Cerebellum (tissue), 4 donors: ENCODE measurements at places on chromosomes 3 and 15.
A peak's percentile ranks its signal among the peaks of the same experiment; 100 is the strongest.

GRCh38 chr3:12392101-12392878 lies 92.0 kb upstream of the TSEN2 start:
- DNase-seq: no peak

DNA sequence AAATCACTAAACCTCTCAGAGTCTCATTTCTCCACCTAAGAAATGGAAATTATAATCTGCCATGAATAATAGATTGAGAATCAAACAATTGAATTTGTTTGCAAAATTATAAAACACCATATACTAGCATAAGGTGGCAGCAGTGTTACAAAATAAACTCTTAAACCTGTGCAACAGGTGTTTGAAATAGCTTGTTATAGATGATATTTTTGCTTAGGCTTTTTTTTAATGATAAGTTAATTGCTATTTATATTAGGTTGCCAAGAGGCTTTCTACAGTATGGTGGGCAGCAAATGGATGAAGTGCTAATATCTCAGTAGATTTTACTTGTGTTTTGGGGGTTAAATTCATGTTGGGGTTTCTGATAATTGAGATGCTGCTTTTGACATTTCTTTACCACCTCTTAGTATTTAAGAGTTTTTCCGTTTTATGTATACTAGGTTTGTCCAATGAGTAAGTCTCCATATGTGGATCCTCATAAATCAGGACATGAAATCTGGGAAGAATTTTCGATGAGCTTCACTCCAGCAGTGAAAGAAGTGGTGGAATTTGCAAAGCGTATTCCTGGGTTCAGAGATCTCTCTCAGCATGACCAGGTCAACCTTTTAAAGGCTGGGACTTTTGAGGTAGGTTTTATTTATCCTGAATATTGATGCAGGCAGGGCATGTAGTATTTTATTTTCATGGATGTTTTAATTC lies 19.6 kb downstream of the NR1D2 start:
- DNase-seq: no peak

GRCh38 chr15:83170474-83171165 lies 37.0 kb downstream of the HDGFL3 start:
- DNase-seq: no peak

- DNase-seq: no peak
Observed at GRCh38 chr3:175601521-175601920, 742.4 kb downstream of the NAALADL2 start.

GRCh38 chr15:65819563-65819960 lies 27.5 kb upstream of the DENND4A start:
- DNase-seq: no peak

DNA sequence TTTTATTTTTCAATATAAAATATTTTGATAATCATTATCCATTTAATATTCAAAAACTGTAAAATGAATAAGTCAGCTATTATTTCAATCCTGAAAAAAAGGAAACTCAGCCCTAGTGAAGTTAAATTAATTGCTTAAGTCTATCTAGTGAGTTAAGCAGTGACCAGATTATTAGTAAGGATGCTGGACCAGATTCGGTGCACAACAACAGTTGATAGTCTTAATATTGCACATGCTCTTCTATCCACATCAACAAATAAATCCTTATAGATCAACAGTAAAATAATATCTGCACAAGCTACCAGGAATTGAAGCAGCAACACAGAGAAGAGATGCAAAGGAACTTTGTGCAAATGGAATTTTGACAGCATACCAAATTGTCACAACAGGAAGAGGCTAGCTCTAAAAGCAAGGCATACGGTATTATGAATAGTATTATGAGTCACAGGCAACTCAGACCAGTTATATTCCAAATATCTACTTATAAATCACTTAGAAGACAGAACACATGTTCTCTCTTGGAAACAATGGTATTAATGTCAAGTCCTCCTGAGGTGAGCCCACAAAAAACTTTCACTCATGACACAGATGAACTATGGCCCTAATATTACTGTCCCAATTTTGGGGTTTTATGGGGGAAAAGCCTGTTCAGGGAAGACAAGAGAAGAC lies 24.9 kb downstream of the VPS13C start:
- DNase-seq: no peak

- no peak for DNase-seq
Observed at GRCh38 chr3:38578551-38578950, 70.9 kb downstream of the SCN5A start.

DNA sequence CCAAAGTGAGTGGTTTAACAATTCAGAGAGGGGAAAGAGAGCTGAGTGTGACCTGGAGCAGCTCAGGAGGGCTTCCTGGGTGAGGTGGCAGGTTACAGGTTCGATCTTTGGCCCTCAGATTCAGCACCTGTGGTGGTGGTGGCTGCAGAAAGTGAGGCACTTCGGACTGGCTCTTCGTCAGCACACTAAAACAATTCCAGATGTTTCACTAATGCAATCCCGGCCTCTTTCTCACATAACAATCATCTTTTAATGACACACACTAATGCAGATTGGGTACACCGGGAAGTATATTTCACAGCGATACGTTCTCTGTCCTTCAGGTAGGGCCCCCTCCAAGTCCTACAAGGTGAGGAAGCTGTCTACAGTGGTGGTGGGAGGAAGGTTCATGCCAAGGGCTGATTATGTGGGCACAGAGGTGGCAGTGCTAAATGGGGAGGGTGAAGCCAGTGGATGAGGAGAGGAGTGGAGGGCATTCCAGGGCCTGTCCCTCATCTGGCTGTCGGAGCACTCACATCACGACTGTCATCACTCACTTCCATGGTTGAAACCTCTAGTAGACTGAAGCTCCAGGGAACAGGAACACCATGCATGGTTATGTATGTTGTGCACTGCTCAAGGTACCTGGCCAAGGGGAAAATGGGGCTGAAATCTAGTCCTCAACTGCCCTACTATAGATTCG lies 171.1 kb downstream of the RAB11A start:
- no peak for DNase-seq

GRCh38 chr15:78075490-78076230 lies 1.9 kb downstream of the TBC1D2B start:
- no peak for DNase-seq

GRCh38 chr3:97979610-97980009 lies 7.4 kb upstream of the RIOX2 start:
- DNase-seq: no peak

- no peak for DNase-seq
Observed at GRCh38 chr3:100696161-100696560, 13.1 kb upstream of the TFG start.

GRCh38 chr3:42229942-42230688 lies 35.9 kb downstream of the CCK start:
- DNase-seq: peak; percentile 72

- no peak for DNase-seq
Observed at GRCh38 chr3:60010781-60011180, 961.0 kb upstream of the CFAP20DC start.

DNA sequence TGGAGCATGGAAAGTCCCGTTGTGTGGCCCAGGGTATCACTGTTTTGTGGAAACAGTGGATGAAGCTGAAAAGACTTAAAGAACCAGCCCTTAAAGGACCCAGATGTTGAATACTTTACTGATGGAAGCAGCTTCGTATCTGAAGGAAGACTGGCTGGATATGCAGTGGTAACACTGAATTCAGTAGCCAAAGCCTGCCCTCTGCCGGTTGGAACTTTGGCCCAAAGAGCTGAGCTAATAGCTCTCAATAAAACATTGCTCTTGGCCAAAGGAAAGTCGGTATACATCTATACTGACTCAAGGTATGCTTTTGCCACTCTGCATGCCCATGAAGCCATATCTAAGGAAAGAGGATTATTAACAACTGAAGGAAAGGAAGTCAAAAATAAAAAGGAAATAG lies 885.4 kb downstream of the PDCD6IP start:
- DNase-seq: no peak

- no peak for DNase-seq
Observed at GRCh38 chr3:190016966-190017365, 103.7 kb downstream of the P3H2 start.

- no peak for DNase-seq
Observed at GRCh38 chr3:17546500-17547255, 195.8 kb downstream of the TBC1D5 start.

DNA sequence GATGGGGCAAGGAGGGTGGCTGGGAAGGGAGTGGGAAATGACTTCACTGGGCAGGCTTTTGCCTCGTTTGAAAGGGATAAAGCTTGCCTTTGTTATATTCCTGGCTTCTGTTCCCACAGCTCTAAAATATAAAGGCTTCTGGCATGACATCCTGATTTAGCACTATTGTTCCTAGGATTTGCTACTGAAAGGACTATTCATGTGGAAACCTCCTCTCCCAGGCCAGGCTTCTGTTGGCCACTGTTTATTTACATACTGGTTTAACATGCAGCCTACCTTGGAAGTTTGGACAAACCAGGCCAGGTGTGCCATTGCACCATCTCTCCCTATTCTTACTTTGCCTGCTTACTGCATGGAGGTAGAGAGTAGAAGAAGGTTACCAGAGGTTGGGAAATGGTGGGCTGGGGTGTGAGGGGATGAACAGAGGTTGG lies 2.4 kb upstream of the LMCD1 start:
- DNase-seq: peak; percentile 4

GRCh38 chr3:190486908-190487607 lies 26.8 kb upstream of the IL1RAP start:
- DNase-seq: no peak

- DNase-seq: no peak
Observed at GRCh38 chr3:147513785-147514184, 104.6 kb downstream of the ZIC1 start.

- no peak for DNase-seq
Observed at GRCh38 chr3:10986592-10986991, 6.0 kb upstream of the SLC6A1 start.

- no peak for DNase-seq
Observed at GRCh38 chr15:50798684-50799083, 33.2 kb upstream of the SPPL2A start.

DNA sequence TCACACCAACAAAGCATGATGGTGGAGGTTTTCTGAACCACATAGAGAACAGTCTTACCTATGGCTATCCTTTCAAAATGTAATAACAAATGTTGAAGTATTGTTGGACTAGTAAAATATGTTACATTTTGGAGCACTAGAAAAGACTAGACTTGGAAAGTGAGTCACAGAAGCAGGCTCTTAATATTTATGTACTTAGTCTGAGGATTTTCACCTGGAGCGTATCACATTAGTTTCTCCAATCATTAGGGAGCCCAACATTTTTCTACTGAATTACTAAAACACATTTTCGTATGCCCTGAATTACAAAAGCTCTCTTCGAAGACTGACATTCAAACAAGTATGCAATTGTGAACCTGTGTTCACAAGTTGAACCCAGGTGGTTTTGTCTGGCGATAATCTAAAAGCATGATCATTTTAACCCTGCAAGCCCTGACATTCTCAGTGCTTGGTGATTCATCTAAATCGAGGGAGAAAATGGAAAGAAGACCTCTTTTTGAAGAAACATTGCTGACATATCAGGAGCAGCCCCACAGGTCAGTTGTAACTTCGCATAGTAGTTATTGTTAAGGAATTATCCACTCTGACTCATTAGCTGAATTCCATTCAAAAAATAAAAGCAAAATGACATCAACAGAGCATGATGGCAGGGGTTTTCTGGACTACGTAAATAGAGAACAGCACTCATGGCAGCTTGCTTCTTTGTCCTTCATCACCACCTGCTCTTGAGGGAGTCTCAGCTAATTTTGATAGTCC lies 679.8 kb upstream of the NECTIN3 start:
- no peak for DNase-seq

GRCh38 chr3:115814778-115815380 lies 191.6 kb downstream of the GAP43 start:
- DNase-seq: peak; percentile 68

- no peak for DNase-seq
Observed at GRCh38 chr3:3353153-3353552, 173.7 kb upstream of the CRBN start.
